ENCODE measurements at places on chromosomes 2 and 18.

- no peak for DNase-seq
These were observed 100.2 kb downstream of the ICA1L start for GRCh38 chr2:202771336-202771735.

- DNase-seq, result no peak
These were observed 679 bp downstream of the TSGA10 start for GRCh38 chr2:99153921-99154604.

DNA sequence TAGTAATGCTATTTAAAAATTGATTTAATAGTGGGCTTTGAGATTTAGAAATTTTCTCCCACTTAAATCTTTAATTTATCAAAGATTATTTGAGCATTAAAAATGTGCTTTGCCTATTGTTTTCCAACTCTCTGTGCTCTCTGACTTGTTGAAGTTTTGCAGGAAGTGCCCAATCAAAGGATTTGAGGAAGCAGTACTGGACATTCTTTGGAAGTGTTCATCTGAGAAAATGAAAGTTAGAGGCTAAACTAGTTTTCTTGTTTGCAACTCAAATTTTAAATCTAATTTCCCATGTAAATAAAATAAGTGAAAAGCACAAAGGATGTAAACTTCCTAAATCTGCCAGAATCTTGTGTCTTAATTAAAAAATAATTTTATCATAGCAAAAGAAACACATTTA lies 89.1 kb downstream of the CAMKMT start:
- DNase-seq, result no peak

DNA sequence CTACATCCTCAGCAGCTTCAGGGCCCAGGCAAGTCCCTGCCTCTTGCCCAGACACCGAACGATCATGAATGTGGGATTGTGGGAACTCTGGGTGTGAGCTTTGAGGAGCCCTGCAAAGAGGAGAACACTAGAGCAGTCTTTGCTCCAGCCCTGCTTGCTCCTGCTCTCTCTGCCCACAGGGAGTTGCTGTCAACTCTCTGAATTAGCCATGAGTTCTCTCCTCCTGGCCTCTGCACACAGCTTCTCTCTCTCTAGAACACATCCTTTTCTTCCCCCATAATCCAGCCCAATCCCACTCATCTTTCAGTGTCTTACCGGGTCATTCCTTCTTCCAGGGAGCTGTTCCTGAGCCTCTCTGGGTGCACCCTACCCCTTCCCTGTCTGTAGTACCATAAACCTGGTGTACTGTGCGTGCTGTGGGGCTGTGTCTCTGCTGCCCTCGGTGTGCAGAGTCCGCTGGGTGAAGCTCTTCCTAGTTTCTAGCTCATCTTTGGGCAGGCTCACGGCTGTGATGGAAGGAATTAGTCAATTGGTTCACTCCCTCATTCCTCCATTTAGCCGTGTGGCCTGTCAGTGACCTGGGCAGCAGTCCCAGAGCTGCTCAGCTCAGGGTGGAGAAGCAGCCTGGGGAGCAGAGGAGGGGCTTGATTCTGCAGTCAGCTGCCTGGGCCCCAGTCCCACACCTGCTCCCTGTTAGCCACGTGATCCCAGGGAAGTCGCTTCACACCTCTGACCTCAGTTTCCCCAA lies 132.9 kb upstream of the HDAC4 start:
- no peak for DNase-seq

GRCh38 chr2:1421731-1422130 lies 8.5 kb downstream of the TPO start:
- DNase-seq, result no peak

GRCh38 chr2:204074456-204074855 lies 137.9 kb downstream of the ICOS start:
- DNase-seq, result no peak

GRCh38 chr2:107068069-107068916 lies 182.3 kb upstream of the ST6GAL2 start:
- DNase-seq, result peak; percentile 90

- DNase-seq, result no peak
These were observed 214.9 kb upstream of the SPRED2 start for GRCh38 chr2:65647249-65647842.

DNA sequence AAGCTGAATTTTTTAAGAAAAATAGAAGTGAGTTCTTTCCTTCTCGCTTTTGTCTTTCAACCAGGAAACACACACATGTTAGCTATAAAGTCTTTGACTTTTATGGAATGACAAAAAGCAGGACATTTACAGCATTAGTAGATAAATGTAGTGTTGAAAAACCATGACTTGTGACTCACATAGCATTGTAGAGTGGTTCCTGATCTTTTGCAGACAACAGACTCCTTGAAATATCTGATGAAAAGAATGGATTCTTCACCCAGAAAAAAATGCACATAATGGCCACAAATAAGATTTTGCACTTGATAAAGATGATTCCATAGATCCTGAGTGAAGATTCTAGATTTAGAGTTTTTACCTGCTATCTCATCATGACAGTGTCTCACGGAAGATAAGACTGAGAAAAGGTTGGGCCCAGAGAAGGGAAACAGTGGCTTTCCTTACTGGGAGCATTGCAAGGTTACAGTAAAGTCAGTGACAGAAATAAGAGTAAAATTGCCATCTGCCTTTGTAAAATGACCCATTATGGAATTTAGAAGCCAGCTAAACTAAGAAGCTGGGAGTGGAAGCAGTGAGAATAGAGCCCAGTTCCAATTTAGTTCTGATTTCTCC lies 14.0 kb downstream of the SMARCAL1 start:
- no peak for DNase-seq

All from NCI-H748 treated with DMSO at 0.1 percent for 48 hours (cell line).